ENCODE measurements at places on chromosomes 6 and 20. TPM values are rescaled to one million over a fixed set of nuclear protein-coding genes. Genes with fewer than 3 reads are reported as not detected.

DNA sequence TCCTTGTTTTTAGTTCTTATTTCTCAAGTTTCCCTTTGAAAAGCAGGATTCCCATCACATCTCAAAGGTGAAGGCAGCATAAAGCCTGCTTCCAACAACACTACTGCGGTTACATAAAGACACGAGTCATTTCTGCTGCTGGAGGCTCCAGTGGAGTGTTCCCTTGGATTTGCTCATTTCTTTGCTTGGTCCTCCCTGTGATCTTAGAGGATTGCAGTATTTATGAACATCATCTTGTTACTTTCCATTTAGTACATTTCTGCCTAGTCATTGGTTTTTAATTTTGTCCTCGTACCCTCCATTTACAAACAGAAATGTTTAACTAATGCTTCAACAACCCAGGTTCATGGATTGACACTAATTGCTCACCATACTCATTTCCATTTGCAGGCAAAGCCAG is 298.8 kb downstream of the ZNF217 start:
- DNase-seq, result no peak

DNA sequence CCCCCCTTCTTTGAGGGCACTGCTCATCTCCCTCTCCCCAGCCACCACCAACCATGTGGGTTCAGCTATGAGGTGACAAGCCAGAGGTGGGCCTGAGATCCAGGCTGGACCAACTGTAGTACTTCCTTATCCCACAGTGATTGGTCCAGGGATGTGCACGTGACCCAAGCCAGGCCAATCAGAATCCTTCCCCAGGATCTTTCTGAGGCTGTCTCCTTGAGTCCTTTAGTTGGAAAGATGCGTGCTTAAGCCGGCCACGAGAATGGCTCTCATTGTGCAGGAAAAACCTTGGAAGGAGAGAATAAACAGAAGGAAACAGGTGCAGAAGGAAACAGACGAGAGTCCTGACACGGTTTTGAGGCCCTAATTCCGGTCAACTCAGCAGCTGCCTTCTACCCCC is 39.2 kb downstream of the ZC3H12D start:
- DNase-seq, result no peak

The CENPB gene
- 47.0 TPM for polyA plus RNA-seq

- no peak for DNase-seq
Measured at GRCh38 chr20:52239102-52239501, 47.5 kb upstream of the ZFP64 start.

The TDRD6 gene
- 1.7 TPM for polyA plus RNA-seq

The PGBD1 gene
- polyA plus RNA-seq, result 9.6 TPM

GRCh38 chr6:112307707-112308106 is 39.4 kb upstream of the RFPL4B start:
- peak; percentile 52 for DNase-seq

GRCh38 chr6:20655317-20655716 is 121.1 kb downstream of the CDKAL1 start:
- no peak for DNase-seq

DNA sequence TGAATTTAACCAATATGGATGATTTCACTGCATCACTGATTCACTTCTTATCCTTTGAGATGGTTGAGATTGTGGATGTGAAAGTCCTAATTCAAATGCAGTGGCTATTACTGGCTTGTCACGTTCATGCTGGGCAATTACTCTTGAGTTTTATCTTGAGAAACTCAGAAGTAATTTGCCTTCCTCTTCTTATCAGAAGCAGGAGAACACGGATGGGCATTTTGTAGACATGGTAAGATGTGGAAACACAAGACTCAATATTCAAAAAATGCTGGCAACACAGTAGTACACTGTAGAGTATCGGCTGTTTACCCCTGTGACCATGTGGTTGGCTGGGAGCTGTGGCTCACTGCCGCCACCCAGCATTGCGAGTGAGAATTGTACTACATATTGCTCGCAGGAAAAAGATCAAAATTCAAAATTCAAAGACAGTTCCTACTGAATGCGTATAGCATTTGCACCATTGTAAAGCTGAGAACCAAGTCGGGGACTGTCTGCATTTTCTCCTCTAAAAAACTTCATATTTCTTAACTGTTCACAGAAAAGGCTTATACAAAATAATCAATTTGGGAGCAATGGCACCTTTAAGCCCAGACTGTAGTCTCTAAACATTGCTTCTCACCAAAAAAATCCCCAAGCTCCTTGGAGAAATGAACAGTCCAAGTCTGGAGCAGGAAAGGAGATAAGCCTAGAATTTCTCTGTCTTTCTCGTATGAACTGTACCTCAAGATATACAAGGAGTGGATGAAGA is 61.9 kb upstream of the ELOVL5 start:
- DNase-seq, result no peak

- DNase-seq, result no peak
Measured at GRCh38 chr6:24980507-24981385, 45.0 kb upstream of the RIPOR2 start.

DNA sequence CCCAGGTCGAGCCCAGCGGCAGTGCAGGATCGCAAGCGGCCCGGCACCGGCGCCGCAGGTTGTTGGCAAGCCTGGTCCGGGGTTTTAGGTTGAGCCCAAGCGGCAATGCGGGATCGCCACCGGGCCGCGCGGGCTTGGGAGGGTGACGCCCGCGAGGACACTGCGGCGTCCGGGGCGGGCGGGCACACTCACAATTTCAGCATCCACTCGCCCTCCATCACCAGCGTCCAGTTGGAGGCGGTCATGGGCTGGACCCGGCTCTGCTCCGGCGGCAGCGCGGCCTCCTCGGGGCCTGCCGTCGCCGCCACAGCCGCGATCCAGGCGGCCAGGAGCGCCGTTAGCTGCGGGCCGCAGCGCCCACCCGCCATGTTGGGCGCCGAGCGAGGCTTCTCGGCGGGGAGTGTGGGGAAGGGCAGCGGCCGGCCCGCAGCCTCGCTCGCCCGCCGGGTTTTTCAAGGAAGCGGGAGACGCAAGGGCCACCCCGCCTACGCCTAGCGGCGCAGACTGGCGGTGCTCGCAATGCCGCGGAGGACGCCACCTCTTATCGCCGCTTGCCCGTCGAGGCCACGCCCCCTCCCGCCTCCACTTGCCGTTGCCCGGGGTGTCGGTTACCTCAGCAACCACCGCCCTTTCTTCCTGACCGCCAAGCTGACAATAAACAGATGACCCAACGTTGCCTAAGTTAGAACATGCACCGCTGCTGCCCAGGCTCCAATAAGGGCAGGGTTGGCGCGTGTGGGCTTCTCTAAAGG is at the start of gene TMX4:
TMX4 (minus strand) TSS at position 516 of the 752 bp plus-strand sequence; CDS start at position 368, 148 bp downstream.
- DNase-seq, result peak; percentile 77

DNA sequence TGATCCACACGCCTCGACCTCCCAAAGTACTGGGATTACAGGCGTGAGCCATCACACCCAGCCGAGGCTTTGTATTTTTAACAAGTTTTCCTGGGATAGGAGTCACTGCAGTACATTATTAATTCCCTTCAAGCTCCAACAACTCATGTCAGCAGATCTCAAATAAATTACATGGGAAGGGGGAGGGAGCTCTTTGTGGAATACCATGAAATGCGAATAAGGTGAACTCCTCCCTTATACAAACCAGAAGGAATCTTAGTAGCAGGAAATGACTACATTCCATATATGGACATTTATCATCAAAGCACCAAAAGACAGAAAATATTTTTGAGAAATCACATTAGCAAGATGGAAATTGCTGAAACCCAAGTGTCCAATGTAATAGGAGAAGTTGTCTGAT is 2.9 kb downstream of the GSS start:
- DNase-seq, result peak; percentile 48

DNA sequence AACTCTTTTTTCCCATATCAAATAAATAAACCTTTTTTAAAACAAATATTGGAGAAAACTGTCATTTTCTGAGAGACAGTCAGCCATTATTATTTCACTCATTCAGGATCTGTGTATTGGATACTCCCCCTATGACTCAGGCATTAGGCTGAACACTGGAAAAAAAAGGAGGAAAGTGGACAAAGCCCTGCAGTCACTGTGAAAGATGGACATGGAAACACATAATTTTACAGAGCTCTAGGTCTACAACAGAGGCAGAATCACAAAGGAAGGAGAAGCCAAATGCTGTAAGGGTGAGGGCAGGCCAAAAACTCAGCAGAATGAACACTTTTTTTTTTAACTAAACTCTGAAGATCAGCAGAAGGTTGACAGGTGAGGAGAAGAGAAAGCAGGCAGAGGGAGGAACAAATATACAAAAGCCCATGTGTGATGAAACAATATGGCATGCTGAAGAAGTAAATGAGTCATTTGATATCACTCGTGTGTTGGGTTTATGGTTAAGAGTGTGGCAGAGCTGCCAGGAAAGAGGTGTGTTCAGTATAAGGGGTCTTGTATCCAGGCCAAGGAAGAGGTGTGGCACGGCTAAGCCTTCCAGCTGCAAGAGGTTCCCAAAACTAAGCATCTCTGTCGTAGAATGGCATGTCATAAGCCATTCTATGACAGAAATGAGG is 39.1 kb downstream of the EPB41L2 start:
- DNase-seq, result no peak

The BLOC1S5 gene
- polyA plus RNA-seq, result 32.1 TPM

DNA sequence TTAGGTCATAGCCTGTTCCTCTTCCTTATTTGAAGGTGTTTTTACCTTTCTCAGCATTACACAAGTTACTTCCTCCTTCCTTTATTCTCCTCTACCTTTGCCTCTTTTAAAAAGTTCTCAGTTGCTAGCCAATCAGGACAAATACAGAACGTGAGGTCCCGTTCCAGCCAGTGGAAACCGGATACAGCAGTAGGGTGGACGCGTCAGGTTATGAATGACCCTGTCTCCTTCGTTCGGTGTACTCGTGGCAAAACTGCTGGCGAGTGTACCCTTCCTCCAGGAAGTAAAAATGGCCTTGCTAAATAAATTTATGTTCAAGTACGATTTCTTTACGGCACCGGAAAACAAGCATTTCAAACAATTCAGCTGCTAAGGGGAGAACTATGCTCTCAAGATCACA is 77.0 kb upstream of the MLN start:
- no peak for DNase-seq

The IP6K3 gene
- 2.0 TPM for polyA plus RNA-seq

- DNase-seq, result no peak
Measured at GRCh38 chr6:11663519-11663918, 115.1 kb downstream of the ADTRP start.

- no peak for DNase-seq
Measured at GRCh38 chr6:150068151-150068550, 770 bp downstream of the ULBP3 start.

GRCh38 chr6:90892271-90892670 is 305.4 kb upstream of the MAP3K7 start:
- no peak for DNase-seq

The CLPSL1 gene
- polyA plus RNA-seq, result 1.4 TPM

DNA sequence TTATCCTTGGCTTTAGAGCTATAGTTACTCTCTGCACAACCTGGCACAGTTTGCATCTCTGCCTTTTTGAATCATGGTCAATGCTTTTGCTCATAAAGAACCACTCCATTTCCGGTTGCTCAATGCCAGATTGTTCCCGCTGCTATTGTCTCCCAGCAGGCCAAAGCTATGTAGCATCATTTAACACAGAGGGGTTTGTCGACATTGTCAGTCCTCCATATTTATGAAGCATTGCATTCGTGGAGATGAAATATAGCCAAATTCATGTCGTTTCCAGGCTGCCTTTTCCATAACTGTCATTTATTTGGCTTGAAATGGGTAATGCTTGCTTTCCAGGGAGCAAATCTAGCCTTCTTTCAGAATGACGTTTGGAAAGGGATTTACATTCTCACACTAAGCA is 598.8 kb downstream of the EPHA7 start:
- DNase-seq, result no peak

- no peak for DNase-seq
Measured at GRCh38 chr6:113356139-113356538, 501.0 kb upstream of the MARCKS start.

The KLC4 gene
- polyA plus RNA-seq, result 40.0 TPM

The RFX6 gene
- polyA plus RNA-seq, result 0.06 TPM

- DNase-seq, result no peak
Measured at GRCh38 chr20:34978092-34978744, 22.6 kb downstream of the MYH7B start.

GRCh38 chr20:62695448-62696414 is 12.9 kb upstream of the NTSR1 start:
- no peak for DNase-seq

- DNase-seq, result no peak
Measured at GRCh38 chr6:139917951-139918630, 543.6 kb upstream of the CITED2 start.

GRCh38 chr6:158028876-158029275 is 47.2 kb downstream of the SYNJ2 start:
- no peak for DNase-seq

GRCh38 chr6:36643977-36644376 is 34.5 kb upstream of the CDKN1A start:
- no peak for DNase-seq

DNA sequence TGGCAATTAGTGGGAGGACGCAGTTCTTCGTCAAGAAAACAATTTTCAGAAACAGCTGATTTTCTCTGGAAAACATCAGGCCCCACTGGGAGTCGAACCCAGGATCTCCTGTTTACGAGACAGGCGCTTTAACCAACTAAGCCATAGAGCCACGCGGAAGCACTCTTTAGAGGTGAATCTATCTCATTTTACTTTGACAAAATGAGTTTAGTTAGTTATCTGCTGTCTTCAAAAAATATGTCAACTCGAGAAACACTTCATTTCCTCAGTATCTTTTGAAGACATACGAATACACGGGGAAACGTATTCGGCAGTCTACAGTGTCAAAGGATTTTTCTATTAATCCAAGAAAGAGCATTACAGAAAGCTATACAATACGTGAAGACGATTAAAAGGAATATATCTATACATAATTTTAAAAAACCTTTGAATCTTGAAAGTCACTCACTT is 26.7 kb downstream of the GPX6 start:
- no peak for DNase-seq

Measured in left renal pelvis (tissue), 4 donors.